ENCODE measurements at places on chromosomes 3 and 15.

GRCh38 chr3:157247391-157247790 lies 87.4 kb upstream of the CCNL1 start:
- DNase-seq: no peak

DNA sequence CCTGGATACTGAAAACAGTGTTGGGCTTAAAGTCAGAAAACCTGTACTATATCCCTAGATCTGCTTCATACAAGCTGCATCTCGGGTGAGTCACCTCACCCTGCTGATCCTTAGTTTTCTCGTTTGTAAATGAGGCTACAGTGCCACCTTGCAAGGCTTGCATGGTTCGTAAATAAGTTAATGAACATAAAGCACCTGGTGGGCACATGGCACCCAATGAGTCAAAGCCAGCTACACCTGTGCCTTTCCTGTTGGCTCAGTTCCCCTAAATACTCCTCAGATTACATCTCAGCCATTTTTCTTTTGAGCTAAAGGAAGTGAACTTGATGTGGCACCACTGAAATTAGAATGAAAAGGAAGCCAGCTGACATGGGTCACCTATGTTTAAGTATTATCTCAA lies 26.5 kb downstream of the RTP1 start:
- no peak for DNase-seq

GRCh38 chr3:164417955-164418354 lies 660.3 kb downstream of the SI start:
- DNase-seq: no peak

GRCh38 chr3:34619990-34620389 lies 821.6 kb downstream of the PDCD6IP start:
- no peak for DNase-seq

GRCh38 chr3:172090035-172090434 lies 50.7 kb downstream of the FNDC3B start:
- DNase-seq: no peak

- no peak for DNase-seq
Measured at GRCh38 chr3:149678351-149678950, 20.6 kb upstream of the WWTR1 start.

DNA sequence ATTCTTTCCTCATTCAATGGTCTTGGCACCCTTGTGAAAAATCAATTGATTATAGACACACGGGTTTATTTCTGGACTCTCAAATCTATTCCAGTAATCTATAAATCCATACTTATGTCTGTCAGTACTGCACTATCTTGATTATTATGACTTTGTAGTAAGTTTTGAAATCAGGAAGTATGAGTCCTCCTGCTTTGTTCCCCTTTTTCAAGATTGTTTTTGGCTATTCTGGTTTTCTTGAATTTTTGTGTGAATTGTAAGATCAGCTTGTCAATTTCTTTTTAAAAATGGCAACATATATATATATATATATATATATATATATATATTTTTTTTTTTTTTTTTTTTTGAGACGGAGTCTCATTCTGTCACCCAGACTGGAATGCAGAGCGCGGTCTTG lies 32.3 kb upstream of the CFAP20DC start:
- DNase-seq: no peak

- DNase-seq: no peak
Measured at GRCh38 chr15:42313463-42313862, 40.2 kb upstream of the TMEM87A start.

GRCh38 chr3:189308608-189309007 lies 136.8 kb downstream of the TPRG1 start:
- DNase-seq: no peak

DNA sequence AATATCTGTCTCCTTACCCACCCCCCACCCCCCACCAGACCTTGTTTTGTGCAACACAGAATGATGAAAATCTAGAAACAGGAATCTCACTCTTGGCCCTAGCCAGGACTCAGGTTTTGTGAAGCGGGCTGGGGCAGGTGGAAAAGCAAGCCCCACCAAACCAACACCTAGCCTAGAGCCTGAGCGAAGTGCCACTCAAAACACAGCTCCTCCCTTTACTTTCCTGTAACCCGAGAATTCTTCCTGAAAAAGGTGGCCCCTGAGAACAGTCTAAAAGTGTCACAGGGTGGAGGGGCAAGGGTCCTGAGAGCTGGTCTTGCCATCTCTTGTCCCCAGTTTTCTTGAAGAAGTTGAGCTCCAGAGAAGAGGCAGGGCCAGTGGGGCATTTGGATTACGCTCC lies 17.4 kb upstream of the RPUSD3 start:
- no peak for DNase-seq

DNA sequence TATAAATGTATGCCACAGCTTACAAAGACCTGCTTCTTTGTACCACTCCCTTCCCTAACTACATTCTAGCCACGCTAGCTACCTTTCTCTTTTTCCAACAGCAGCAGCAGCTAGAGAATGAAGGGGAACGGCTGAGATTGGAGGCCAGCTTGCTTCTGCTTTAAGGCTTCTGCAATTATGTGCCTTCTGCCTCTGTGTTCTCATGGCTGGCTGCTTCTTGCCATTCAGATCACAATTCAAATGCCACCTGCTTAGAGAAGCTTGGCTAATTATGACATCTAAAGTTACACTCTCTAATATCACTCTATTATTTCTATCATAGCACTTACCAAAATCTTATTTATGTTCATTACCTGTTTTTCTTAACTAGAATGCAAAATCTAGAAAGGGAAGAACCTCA lies 95.2 kb downstream of the RYK start:
- no peak for DNase-seq

GRCh38 chr3:192186498-192186897 lies 540.8 kb downstream of the FGF12 start:
- DNase-seq: no peak

DNA sequence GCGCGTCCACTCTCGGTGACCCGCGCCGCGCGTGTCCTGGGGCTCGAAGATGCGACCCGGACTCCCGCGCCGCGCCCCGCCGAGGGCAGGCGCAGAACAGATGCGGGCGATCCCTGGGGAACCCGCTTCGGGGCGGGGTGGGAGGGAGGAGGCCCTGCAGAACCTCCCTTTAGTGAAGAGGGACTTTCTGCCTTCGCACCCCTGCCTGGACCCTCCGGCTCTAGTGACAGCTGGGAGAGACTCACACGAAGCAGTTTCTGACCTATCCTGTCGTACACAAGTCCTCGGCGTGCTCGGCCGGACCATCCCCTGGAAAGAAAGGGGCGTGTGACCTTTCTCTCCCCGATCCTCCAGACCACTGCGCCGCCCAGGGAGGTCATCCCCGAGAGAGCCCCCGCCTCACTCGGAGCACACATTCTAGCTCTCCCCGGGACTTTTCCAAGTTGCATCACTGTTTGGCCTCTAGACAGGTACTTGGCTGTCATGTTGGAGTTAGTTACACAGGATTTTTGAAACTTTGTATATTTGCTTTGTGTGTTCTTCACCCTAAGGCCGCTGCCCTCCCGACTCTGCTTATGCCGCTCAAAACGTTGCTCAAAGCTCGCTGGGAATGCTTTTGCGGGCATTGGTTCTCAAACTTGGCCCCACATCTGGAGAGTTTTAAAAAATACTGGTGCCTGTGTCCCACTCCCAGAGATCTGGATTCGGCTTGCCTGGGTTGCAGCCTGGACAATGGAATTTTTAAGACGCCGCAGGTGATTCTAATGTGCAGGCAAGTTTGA lies 582 bp downstream of the CGNL1 start:
- DNase-seq: no peak

DNA sequence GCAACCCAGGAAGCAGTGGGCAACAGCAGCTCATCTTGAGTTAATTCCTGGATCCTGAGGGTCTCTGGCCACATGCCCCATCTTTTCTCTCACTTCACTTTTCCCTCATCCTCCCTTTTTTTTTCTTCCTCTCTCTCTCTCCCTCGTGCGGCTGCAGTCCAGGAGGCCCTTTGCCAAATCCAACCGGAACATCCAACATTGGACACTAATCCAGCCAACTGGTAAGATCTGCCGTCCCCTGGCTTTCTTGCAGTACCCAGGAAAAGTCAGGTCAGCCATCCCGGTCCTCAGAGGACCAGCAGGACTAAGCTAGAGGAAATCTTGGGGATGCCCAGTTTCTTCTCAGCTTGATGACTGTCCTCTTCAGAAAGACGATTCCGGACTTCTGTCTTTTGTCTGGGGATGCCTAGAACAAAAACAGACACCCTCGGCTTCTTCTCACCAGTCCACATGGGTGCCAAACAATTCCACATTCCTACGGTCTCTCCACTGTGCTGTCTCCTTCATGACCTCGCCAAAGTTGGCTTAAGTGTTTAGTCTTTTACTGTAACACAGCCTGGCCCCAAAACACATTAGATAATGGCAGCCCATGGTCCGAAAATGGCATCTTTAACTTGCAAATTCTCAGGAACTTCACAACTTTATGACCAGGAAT lies 115.6 kb downstream of the GSK3B start:
- DNase-seq: no peak

DNA sequence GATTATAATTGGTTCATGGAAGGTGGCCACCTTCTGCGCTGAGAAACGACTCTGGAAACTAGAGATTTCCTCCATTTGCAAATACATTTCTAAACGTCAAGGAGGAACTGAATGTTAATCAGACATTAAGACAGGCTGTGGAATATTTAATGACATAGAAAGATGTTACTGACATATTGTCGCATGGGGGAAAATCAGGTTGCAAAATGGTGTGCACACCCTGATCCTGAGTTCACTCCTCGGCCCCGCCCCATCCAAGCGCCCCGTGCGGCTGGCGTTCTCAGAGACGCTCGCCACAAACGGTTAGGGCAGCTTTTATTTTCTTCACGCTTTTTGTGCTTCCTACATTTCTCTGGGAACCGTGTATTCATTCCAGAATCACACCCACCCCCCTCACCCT lies 10.7 kb downstream of the H1-8 start:
- DNase-seq: no peak

DNA sequence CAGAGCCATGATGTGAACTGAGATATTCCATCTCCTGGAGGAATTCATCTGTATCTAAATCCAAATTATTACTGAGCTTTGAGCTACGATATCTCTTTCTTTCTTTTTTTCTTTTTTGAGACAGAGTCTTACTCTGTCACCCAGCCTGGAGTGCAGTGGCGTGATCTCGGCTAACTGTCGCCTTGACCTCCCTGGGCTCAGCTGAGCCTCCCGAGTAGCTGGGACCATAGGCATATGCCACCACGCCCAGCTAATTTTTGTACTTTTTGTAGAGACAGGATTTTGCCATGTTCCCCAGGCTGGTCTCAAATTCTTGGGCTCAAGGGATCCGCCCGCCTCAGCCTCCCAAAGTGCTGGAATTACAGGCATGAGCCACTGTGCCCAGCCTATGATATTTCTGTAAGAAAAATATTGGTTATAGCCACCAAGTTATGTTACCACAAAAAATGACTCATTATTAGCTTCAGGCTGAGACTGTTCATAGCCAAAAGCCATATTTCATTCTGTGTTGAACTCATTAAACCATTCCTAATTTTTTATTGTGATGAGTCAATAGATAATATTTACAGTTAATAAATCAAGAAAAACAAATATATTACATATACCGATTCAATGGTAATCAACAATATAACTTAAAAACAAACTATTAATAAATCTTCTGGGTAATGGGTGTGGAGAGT lies 27.1 kb upstream of the SLC30A4 start:
- DNase-seq: no peak

All from effector memory CD8-positive, alpha-beta T cell (primary cell).